Memory B cell (primary cell): ENCODE measurements at places on chromosomes 2 and 18.
A peak's percentile ranks its signal among the peaks of the same experiment; 100 is the strongest.

- DNase-seq = no peak
Observed at GRCh38 chr18:78579449-78579848, 400.2 kb upstream of the SALL3 start.

GRCh38 chr2:55581435-55581834 lies 36.0 kb downstream of the PPP4R3B start:
- no peak for DNase-seq

DNA sequence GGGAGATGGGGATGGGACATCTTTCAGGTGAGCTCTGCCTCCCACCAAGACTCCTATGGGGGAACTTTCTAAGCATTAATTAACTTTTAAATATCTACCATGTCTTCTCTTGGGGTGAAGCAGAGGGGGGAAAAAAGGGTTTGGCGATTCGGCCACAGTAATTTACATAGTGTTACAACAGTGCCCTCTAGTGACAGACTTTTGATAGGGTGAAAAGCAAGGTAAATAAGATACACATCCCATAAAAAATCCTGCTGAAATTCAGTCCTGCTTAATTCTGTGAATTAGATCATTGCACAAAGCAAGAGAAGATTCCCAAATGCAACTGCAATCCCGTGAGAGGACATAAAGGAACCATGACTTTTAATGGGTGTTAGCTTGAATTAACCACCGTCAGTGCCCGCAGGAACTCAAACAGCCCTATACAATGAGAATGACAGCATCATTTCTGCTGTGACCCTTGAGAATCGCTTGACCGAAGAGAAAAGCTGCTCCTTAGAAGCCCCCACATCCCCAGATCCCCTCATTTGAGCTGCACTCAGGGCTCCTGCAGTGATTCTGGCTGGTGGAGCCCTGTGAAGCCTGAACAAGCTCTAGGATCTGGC lies 32.8 kb downstream of the FAM124B start:
- DNase-seq = peak; percentile 28

GRCh38 chr2:230664128-230664527 lies 48.5 kb upstream of the CAB39 start:
- no peak for DNase-seq

DNA sequence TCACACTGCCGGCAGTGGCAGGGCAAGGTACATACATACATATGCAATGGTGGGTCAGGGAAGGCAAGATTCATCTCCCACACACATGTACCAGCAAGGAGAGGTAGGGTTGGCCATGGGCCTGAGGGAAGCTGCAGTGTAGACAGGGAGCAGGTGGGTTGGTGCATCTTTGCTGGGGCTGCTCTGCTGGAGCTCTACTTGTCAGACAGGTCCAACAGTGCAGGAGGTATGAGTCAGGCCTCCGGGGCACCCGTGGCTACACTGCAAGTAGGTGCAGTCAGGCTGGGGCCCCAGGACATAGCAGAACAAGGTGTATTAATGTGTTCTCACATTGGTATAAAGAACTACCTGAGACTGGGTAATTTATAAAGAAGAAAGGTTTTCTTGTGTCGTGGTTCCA lies 281.1 kb upstream of the COL3A1 start:
- no peak for DNase-seq

GRCh38 chr2:70005752-70006446 lies 44.5 kb upstream of the ASPRV1 start:
- no peak for DNase-seq

DNA sequence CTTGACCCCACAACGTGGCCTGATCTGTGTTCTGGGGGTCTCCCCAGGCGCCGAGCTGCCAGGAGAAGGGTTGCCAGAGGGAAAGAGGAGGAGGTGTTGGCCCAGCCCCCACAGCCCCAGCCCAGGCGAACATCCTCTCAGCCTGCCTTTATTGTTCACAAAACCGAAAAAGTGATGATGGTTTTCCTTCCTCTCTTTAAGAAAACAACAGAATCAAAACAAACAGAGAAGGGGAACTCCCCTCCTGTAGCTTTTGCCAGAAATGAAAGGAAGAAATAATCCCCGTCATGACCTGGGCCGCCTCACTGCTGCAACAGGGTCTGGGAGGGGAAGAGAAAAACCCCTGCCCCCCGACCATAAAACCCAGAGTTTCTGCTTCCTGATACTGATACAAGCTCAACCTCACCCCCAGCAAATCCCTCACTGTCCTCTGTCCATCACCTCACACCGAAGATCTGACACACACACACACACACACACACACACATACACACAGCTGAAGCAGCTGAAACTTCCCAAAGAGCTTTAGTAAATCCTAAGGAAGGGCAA lies 52.0 kb downstream of the ZFP36L2 start:
- peak; percentile 52 for DNase-seq

DNA sequence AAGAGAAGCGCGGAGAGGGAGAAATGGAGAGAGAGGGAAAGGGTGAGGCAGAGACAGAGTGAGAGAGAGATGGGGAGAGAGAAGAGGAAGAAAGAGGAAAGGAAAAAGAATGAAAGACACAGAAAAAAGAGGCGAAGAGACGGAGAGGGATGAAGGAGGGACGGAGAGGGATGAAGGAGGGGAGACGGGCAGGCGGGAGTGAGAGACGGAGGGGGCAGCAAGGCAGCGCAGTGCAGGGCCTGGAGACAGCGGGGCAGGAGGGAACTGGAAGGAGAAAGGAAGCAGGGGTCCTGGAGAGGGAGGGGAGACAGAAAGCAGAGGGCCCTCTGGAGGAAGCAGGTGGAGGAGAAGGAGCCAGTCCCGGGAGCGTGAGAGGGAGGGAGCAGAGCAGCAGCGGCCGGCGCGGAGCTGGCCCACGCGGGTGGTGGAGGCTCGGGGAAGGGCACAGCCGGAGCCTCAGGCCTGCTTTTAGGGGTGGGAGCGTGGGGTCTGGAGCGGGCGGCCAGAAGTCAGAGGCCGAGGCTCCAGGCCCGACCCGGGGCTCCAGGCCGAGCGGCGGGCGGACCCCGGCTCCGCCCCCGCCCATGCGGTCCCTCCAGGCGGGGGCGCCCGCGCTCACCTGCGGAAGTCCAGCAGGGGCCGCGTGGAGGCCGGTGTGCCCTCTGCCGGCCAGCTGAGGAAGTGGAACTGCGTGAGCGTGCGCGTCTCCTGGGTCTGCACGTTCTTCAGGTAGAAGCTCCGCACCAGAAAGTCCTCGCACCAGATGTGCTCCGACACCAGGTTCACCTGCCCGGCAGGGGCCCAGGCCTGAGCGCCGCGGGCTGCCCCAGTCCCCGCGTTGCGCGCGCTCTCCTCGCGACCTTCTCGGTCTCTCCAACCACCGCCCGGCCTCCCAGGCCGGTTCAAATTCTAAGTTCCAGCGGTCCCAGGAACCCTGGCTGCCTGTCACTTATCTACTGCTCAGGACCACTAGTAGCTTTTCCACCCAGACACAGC lies 14.5 kb downstream of the PTPRN start:
- DNase-seq = peak; percentile 95

- DNase-seq = no peak
Observed at GRCh38 chr18:55266981-55267380, 307.7 kb upstream of the CCDC68 start.

- DNase-seq = no peak
Observed at GRCh38 chr2:41922177-41922576, 125.6 kb upstream of the PKDCC start.

GRCh38 chr2:149357058-149357457 lies 26.7 kb downstream of the LYPD6 start:
- DNase-seq = no peak

DNA sequence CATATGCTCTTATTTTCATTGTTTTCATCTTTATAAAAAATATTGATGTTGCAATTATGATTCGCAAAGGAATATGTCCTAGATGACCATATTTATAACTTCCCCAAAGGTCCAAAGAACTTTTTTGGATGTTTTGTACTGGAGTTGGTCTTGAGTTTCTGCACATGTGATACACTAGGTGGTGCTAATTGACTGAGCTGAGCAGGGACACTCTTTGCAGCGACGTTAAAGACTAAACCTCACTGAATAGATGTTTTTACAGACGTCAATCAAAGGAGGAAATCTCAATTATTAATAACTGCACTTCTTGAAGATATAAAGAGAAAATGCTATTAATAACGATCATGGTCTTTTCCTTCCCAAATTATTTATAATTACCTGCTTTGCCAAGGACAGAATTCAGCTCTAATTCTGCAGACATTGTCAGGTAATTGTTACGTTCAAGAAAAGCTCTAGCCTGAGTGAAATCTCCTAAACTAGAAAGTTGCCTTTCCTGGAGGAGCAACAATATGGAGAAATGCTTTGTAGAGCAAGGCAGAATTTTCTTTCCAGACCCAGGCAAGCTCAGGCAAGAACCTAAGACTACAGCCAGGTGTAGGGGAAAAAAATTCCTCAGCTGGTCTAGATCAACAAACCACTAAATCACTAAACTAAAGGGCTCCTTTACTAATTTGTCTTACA lies 119.3 kb upstream of the RBBP8 start:
- DNase-seq = peak; percentile 14

GRCh38 chr18:73647391-73647790 lies 500.2 kb downstream of the FBXO15 start:
- no peak for DNase-seq

DNA sequence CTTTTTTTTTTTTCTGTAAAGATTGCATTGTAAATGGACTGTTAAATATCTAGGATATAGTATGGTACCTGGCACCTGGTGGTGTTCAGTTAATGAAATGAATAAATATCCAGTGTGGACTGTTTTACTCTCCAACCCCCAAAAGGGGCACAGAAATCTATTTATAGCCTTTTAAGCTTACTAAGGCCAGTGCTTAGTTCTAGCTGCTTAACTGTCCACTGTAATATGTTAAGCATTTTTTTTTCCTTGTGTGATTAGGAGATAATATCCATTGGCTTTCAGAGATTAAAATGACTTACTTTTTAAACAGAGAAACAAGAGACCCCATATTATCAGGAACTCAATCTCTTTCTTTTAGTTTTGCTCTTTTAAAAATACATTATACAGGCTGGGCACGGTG lies 84.4 kb downstream of the ZNF532 start:
- DNase-seq = no peak

- DNase-seq = no peak
Observed at GRCh38 chr2:58569475-58570185, 328.5 kb upstream of the FANCL start.

GRCh38 chr2:163364736-163365135 lies 371.1 kb downstream of the FIGN start:
- DNase-seq = no peak

DNA sequence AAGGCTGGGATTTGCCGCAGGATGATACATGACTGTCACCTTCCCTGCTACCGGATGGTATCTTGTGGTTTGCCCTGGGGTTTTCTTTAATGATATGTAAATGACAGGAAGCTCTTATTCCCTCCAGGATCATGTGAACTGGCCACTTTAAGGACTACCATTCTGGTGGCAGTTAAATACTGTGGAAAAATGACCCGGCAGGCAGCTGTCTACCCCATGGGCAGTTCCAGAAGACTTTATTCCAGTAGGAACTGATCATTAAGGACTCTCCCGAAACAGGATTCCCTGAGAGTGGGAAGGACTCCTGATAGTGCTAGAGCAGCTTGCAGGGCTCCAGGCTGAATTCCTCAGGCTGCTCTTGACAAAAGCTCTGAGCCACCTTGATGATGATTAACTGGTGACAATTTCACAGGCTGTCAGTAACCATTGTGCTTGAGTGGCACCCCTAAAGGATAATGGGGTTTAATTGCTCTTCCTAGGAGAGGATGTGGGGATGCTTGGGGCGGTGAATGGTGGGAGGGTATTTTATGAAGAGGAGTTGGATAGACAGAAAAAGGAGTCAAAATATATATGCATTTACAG lies 212.0 kb downstream of the CPS1 start:
- no peak for DNase-seq

DNA sequence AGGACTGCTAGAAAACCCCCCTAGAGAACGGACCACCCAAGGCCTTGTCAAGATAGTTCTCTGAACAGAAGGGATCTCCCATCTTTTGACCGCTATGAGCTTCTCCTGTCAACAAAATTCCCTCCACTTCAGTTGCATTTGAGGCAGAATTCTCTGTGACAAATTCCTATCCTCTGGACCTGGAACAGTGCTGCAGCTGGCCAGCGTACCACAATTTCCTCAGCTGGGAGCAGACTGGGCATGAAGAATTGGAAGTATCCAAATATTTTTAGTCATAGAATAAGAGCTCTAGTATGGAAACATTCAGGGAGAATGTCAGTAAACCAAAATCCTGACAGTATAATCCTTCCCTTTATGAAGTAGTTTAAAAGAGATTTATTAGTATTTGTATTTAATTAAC lies 147.1 kb upstream of the BOD1L2 start:
- no peak for DNase-seq
